Mucosa of descending colon (tissue), 3 donors: ENCODE measurements at places on chromosomes 1 and 21. TPM values are rescaled to one million over a fixed set of nuclear protein-coding genes. Genes with fewer than 3 reads are reported as not detected.

The B4GALT3 gene
- total RNA-seq: 33.3 TPM

DNA sequence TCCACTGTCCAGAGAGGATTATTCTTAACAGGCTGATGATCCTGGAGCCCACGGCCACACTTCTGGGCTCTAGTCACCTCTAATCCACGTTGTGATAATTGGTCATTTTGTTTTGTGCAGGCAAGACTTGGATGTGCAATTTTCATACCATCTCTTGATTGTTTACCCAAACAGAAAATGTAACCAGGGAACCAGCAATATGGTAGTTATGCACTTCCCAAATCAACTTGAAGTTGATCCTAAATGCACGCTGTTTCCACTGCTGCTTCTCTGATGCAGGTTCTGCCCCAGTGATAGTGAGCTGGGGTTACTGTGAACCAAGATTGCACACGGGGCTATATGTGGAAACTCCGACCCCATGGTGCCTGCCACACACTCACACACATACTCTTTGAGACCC, 14.7 kb upstream of the KCNJ15 start:
- no peak for DNase-seq

The MED8 gene
- total RNA-seq: 39.6 TPM

GRCh38 chr1:40248412-40248811, 675 bp downstream of the TMCO2 start:
- DNase-seq: no peak

- no peak for DNase-seq
Observed at GRCh38 chr1:41925712-41926111, 7.0 kb upstream of the HIVEP3 start.

The CELA2A gene
- total RNA-seq: not detected

The FMO2 gene
- 0.55 TPM for total RNA-seq

The KPRP gene
- total RNA-seq: not detected

The FGGY gene
- 25.2 TPM for total RNA-seq

The AMY1A gene
- total RNA-seq: not detected

The CFHR2 gene
- not detected for total RNA-seq

- no peak for DNase-seq
Observed at GRCh38 chr1:107073493-107073892, 17.0 kb downstream of the PRMT6 start.

GRCh38 chr1:155717041-155717440, 28.1 kb downstream of the DAP3 start:
- DNase-seq: no peak

The S100A7 gene
- not detected for total RNA-seq

The NCAM2 gene
- total RNA-seq: 4.0 TPM

- no peak for DNase-seq
Observed at GRCh38 chr1:174799136-174799479, 200.6 kb upstream of the CACYBP start.

The DMRTA2 gene
- total RNA-seq: not detected

The DISC1 gene
- total RNA-seq: 4.8 TPM

DNA sequence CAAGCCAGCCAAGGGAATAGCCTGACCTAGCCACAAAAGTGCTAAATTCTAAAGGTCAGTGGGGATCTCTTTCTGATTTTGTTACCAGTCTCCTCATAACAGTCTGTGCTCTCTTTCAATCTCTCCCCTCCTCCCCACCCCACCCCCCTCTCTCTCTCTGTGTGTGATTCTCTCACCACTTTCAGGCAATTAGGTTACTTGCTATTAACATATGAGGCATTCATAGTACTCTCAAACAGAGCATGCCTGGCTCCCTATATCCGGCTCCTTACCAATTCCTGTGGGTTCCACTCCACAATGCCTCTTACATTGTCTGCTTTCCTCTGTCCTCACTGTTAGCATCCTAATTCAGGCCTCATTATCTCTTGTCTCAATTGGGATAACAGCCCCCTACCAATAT, 464.3 kb upstream of the DEPDC1 start:
- no peak for DNase-seq

The LRRC8B gene
- 11.6 TPM for total RNA-seq

The MAP3K21 gene
- total RNA-seq: 21.1 TPM

The MX1 gene
- total RNA-seq: 78.5 TPM

- DNase-seq: no peak
Observed at GRCh38 chr1:114524944-114525343, 13.9 kb upstream of the TRIM33 start.

The PGBD5 gene
- total RNA-seq: 1.4 TPM

DNA sequence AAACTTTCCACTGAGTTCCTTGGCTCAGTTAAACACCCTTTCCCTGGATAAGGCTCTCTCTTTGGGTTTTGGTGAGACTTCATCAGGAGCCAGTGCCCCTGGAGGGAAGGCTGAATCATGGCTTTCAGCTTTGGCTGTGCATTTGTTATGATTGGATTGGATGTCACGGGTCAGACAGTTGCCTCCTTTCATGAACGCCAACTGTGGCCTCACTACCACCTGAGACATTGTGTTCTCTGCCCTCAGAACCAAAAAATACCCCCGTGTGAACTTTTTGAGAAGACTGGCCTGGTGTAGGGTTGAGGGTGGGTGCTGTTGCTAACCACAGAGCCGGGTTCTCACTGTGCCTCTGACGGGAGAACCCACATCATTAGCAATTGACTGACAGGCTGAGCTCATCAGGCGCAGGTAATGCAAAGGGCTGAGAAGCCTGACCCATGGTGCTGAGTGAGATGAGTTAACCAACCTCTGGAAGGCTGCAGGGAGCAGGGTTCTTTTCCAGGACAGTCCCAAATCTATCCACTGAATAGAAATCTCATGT, 65.6 kb downstream of the HHAT start:
- no peak for DNase-seq

GRCh38 chr1:69110851-69111250, 456.9 kb upstream of the LRRC7 start:
- no peak for DNase-seq

The CFHR1 gene
- total RNA-seq: not detected

DNA sequence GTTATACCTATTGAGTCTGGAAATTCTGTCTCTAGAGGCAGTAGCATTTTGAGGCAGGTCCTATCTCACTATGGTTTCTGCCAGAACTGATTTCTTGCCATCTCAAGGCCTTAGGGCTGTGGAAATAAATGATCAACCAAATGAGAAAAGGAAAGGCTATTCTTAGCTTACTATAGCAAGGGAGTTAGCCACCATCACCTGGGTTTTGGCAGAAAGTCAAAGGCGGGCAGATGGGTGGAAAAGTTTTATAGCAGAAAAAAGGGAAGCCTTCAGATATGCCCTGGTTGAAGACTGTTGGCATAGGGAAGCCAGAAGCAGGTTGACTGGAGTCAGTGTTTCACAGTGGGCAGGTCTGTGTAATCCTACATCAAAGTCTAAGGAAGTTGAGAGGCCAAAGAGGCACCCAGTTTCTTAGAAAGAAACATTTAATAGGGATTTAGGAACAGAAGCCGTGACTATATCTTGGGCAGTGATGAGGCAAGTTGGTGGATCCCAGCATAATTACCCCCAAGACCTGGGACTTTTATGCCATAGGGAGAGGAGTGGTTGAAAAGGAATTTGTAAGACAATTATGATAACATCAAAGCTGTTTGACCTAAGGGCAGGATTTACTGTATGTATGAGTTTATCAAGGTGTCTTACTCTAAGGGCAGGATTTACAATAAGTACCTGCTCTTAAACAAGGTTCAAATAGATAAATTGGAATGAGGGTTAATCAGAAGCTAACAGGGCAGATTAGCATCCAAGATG, 29.7 kb downstream of the CTH start:
- peak; percentile 78 for DNase-seq

GRCh38 chr1:35856964-35857363, 26.0 kb upstream of the AGO1 start:
- no peak for DNase-seq

DNA sequence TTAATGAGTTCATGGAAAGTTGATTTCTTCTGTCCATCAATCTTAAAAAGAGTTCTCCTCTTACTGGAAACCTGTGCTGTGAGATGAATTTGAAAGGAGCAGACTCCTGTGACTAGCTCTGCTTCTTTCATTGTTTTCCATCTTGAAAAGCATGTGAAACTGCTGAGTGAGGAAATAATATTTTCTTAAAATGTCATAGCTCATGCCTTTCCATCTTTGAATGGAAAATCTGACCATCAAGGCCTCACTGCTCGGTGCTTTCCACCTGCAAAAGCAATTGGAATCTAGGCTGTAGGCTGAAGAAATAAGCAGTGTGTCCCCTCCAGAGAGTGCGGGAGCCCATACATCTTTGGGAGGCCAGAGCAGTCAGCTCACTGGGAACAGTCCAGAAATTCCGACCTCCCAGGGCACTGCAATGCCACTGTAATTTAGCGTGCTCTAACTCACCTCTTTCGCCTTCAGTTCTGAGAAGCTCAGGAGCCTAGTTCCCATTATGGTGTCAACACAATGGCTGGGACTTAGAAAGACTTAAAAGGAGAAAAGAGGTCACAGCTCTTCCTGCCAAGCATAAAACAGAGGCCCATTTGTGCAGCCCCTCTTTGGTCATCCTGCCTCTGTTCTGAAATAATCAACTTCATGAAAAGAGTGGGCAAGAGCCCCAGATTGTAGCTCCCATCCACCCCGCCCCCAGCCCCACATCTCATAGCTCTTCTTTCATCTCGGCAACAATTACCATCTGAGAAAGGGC, 50.4 kb upstream of the F3 start:
- DNase-seq: no peak

DNA sequence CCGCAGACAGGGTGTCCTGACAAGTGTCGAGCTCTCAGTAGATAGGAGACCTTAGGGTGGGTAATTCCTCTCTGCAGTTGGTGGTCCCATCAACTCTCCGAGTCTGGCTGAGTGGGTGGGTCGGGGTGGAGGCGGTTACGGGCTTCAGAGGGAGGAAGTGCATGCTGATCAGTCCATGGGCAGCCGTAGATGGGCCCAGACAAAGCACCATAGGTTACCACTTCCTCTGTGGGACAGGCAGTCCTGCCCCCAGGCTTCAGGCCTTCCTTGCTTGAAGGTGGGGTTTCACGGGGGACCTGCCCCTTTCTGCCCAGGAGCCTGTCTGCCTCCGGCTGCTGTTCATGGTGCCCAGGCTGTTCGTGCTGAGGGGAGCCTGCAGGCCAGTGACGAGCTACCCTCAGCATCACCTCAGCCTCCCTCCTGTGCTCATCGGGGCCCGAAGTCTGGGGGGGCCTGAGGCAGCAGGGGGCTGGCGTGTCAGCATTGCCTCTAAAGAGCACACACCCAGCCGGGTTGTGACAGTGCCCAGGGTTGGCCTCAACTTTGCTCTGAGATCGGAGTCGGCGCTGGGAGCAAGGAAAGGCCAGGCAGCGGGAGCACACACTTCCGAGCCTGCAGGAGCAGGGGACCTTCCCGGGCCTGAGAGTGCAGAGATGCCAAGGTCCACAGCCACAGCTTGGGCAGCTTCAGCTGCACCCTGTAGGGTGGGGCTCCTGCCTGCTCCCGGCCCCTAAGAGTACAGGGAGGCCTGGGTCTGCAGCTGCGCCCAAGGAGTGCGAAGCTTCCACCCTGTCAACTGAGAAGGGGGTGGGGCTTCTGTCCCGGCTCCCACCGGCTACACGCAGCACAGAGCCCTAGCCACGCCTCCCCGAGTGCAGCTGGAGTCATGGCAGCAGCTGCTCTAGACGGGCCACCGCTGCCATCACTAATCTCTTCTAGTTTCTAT, 225.4 kb upstream of the NRIP1 start:
- DNase-seq: peak; percentile 88

The TDRD10 gene
- 0.72 TPM for total RNA-seq

DNA sequence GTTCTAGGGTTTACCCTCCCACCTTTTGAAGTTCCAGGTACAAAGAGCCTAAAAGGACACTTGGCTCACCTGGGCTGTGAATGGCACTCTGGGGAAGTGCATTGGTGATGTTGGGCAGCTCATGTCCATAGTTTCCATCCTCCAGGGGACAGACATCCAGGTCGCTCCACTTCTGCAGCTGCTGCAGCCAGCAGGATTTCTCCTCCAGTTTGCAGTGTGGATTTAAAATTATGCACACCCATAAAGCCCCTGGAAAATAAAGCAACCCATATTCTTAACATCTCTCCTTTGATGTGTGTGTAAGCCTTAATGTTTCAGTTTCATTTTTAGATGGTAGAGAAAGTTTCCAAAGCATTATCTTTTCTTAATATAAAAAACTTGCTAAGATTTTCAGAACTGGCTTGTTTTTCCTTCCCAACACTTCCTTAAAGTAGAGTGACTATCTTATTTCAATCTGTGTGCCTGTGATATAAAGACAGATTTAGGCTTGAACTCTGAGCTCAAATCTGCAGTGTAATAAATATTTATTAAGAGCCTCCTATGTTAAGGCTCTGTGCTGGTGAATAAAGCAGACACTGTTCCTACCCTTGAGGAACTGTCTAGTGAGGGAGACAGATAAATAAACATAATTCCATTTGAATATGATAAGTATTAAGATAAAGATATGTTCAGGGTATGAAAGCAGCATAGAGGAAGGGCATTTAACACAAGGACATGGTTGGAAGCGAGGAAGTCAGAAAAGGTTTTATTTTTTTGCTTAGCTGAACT, 39.1 kb downstream of the UROD start:
- DNase-seq: no peak
